ENCODE measurements at places on chromosomes 4 and X.

- DNase-seq, result no peak
These were observed 19.3 kb upstream of the RASL11B start for GRCh38 chr4:52842792-52843191.

- no peak for DNase-seq
These were observed 22.1 kb upstream of the SCOC start for GRCh38 chr4:140351093-140352075.

DNA sequence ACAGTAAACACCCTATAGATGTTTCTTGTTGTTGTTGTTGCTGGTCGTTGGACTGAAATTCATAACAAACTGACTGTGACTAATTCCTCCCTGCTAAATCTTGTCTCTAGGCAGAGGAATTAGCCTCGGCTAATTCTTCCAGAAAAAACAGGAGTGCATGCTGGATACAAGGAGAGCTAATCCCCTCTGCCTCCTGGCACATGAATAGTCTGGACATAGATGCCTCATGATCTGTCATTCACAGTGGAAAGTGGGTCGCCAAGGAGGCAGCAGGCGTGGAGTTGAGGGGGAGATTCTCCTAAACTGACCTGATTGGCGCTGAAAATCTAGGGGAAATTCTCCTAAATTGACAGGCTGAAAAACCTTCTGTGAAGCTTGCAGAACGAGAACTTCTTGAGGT, 220.1 kb downstream of the DCTD start:
- no peak for DNase-seq

- no peak for DNase-seq
These were observed 33.8 kb upstream of the SLIT2 start for GRCh38 chr4:20217951-20218350.

- DNase-seq, result no peak
These were observed 169.7 kb downstream of the RAP1GDS1 start for GRCh38 chr4:98430708-98431403.

DNA sequence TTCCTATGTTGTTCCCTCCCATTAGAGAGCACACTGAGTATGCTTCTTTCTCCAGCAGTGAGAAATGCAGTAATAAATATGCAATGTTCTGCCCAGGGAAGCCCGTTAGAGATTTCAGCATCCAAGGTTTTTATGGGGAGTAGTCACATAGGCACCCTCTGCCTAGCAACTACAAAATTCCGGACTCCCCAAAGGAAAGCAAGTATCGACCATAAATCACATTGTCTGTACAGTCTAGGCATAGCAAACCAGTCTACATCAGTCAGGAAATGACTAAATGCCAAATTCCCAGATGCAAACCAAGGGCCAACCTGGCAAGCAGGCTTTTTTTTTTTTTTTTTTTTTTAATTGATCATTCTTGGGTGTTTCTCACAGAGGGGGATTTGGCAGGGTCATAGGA, 34.8 kb downstream of the GPR101 start:
- DNase-seq, result no peak

DNA sequence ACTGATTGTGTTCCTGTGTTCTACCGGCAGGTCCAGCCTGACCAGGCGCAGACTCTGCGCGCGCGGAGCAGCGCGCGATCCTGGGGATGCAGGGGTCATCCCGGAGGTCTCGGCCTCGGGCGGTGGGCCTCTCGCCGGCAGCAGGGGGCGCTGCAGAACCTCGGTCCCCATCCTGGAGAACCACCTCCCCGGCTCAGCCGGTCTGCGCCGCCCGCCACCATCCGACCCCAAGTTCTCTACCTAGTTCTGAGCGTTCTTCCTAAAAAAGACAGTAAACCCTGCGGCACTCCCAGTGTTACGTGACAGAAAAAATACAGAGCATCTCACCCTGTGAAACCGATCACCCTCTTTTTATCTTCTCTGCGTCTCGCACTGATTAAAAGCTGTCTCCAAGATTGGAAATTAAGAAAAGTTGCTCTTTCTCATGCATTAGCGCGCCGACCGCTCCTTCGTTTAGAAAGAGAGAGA, 1.6 kb downstream of the TRPC3 start:
- DNase-seq, result peak; percentile 53

GRCh38 chr4:109589605-109590004, 29.6 kb downstream of the MCUB start:
- no peak for DNase-seq

- no peak for DNase-seq
These were observed 20.0 kb downstream of the DCLK2 start for GRCh38 chr4:150098214-150098613.

DNA sequence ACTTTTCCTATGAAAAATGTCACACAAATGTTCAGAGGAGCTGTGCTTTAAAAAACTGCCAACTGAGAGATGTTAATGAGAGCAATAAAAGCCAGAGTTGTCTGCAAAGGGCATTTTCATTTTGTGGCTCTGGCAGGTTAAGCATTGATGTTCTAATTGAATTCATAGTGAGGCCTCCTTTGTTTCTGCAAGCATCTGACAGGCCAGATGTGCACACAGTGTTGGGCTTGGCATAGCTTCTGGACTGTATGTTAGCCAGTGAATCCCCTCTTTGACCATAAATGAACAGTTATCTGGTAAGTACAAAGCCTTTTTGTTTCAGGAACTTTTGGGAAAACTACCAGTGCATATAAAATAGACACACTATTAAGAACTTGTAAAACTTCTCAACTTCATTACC, 81.9 kb downstream of the JADE3 start:
- DNase-seq, result no peak

DNA sequence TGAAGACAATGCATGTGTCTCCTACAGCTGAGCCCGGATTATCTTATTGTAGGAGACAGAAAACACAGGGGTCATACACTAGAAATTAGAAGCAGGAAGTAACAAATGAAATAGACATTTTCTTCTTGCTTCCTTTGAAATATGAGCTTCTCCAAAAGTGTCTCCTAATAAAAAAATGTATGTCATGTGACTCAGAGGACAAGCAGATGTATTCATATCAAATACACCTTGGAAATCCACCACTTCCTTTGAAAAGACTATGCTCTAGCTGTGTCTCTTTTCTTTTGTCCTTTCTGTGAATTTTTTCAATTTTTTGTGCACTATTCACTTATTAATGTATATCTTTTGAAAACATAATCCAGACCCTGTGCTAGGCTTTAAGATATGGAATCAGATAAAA, 1906.2 kb downstream of the C4orf33 start:
- no peak for DNase-seq

DNA sequence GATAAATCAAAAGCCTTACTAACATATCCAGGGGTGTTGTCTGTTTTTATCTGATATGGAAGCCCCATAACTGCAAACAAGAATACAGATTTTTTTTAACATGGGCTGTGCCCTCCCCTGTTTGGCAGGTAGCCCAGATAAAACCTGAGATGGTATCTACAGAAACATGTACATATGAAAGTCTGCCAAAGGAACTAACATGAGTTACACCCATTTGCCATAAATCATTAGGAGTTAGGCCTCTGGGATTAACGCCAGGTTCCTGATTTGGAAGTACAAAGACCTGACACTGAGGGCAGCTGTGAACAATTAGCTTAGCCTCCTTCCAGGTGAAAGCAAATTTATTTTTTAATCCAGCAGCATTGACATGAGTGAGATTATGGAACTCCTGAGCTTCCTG, 264.3 kb downstream of the TECRL start:
- DNase-seq, result no peak

DNA sequence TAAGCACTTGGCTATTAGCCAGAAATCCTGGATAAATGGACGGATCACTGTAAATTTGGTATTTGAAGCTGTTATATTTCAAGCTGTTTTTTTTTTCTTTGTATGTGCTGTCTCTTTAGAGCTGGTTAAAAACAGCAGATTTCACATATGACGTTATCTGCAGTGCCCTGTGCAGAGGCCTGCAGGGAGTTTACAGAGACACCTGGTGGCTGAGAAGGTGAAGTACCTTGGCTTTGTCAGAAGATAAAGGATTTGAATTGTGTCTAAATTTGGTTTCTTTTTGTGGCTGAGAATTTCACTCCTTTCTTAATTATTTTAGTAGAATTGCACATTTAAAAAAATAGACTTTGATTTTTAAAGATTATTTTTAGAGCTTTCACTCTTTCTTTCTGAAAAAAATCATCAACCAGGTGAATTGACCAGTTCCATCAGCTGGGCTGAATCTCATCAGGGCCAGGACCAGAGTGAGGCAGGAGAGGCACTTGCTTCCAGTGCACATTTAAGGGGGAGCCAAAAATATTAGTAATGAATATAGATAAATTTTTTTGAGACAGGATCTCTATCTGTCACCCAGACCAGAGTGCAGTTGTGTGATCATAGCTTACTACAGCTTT, 9.6 kb upstream of the CHRNA9 start:
- DNase-seq, result peak; percentile 90

DNA sequence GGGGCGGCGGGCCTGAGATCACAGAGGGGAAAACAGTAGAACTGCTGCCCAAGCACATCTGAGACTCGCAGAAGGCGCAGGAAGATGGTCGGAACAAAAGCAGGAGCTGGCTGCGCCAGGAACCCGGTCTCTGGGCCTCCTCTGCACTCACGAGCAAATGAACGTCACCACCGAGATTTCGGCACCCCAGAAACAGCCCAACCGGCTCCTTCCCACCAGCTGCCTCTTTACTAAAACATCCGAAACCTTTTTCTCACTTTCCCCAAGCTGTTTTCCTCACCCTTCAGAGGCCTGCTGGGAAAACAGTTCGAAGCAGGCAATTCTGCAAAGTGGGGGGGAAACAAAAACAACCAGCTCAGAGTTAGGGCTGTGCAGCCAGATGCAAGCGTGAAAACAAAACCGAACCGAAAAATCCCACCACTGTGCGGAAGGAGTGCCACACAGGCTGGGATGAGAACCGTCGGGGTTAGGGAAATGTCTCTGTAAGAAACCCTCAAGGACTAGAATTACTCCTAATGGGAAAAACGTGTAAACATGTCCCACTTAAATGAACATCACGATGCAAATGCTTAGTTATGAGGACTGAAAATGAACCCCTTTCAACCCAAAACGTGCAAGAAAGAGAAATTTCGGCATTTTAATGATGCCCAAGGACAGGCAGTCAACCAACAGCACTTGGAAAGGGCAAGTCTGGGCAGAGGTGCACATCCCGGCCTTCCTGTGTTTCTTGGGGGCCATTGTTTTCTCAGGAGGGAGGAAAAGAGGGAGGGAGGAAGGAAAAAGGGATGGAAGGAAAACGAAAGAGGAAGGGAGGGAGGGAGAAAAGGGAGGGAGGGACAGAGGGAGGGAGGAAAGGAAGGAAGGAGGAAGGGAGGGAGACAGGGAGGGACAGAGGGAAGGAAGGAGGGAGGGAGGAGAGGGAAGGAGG, 15.8 kb downstream of the DHRSX start:
- no peak for DNase-seq

DNA sequence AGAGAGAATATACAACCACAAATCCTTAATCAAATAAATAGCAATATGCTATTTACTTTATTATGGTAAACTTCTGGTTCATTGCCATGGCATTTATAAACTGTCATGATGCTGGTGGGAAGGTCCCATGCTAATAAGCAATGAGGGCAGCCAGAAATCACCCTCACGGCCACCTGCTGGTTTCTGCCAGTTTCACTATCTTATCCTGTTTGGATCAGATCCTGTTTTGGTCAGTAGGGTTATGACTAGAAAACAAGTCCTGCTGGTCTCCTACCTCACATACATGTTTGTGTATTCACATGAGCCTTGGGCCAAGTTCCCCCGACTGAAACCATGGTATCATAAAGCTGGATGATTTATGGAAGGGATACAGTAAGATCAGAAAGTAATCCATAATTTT, 28.1 kb downstream of the XAGE5 start:
- DNase-seq, result no peak

DNA sequence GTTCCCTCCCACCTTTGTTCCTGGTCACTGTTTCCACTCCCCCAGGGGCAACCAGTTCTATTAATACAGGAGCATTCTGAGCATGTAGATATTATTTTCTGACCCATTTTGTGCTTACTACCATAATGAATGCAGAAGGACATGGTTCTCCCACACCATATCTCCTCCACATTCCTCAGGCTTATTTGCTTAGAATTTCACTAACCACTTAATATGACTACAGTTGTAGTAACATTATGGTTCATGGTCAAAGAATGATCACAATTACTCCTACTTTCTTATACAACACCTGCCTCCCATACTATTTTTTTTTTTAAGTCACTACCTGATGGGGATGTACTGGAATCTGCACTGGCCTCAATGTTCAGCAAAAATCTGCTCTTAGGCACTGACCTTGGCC, 7.5 kb upstream of the FAM184B start:
- no peak for DNase-seq

GRCh38 chr4:47839259-47839658, 1.4 kb upstream of the CORIN start:
- DNase-seq, result peak; percentile 36

DNA sequence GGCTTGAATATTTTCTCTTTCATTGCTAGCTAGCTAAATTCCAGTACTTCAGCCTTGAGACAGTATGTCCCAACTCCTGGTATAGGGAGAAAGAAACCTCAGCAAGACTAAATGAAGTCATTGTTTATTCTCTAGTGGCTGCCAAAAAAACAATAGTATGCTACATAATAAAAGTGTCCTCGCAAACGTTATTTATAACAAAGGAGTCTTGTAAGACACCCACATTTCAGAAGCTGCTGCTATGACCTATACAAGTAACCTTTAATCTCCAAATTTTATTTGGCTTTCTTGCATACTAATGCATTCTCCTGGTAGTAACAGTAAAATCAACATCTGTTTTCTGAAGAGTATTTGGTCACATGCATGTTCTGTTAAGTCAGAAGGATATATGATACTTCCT, 28.8 kb downstream of the NEK1 start:
- no peak for DNase-seq

DNA sequence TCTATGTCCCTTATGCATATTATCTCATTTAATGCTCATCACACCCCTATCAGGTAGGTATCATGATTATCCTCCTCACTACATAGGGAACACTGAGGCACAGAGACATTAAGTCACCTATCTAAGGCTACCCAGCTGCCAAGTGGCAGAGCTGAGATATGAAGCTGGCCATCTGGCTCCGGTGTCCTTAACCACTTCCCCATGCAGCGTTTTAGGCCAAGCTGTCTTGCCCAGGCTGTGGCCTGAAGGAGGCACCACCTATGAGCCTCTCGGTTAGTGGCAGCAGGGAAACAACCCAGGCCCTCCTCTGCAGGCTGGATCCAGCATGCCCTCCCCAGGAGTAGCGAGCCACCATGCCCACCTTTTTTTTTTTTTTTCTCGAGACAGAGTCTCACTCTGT, 16.3 kb downstream of the PJA1 start:
- DNase-seq, result no peak

DNA sequence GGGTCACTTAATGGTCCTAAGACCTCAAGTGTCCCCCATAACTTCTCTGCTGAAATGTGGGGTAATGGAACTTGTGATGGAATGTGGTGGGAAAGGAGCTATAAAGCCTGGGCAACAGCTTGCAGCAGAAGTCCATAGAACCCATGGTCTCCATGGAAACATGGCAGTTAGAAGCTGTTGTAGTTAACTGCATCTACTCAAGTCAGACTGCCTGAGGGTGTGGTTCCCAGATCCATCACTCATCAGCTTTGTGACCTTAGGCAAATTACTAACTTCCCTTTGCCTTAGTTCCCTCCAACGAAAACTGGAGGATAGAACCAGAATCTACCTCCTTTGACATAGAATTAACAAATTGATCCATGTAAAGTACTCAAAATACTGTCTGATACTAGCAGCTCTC, 113.0 kb downstream of the SPATA18 start:
- no peak for DNase-seq

All from NAMALWA (cell line).